ENCODE measurements at places on chromosomes 6 and 20.

GRCh38 chr20:62374331-62375152 lies 7.4 kb upstream of the LAMA5 start:
- no peak for DNase-seq

DNA sequence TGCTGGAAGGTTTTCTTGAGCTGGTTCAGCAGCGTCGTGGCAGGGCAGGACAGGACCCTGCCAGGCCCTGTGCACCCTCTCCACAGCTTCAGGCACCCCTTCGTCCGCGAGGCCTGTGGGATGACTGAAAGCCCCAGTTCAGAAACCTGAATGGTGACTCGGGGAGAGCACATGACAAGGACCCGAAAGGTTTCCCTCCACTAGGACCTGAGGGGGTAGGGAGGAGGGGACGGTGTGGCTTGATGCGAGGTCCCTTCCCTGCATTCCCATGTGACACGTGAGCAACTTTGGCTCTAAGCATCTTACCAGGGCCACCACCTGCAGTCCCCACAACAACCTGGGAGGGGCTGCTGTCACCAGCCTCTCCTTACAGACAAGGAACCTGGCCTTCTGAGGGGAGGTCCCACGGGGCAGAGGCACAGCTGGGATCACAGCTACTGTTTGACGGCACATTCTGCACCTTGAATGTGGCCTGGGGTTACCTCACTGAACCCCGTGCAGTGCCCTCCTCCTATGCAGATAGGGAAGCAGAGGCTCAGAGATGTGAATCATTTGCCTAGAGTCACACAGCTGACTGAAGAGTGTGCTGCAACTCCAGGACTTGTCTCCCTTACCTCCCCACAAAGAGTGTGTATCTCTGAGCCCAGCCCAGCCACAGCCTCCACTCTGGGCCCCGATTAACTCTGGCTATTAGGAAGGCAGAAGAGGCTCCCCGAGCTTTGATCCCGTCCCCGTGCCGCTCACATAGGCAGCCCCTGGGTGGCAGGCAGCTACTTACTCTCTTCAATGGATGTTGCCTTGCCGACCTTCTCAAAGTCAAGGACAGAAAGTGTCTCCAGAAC lies 84.6 kb downstream of the PTPN1 start:
- peak; percentile 82 for DNase-seq

DNA sequence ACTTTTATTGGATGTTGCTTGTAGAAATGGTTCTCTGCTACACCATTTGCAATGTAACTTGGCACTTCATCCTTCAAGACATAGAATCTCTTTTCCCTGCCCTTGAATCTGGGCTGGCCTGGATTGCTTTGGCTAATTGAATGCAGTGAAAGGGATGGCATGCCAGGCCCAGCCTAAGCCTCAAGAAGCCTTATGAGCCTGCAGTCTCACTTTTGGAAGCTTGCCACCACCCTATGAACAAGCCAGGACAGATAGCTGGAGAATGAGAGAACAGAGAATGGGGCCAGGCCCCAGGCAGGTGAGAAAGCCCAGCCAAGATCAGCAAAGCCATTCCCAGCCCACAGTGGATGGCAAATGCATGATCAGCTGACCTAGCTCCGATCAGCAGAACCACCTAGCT lies 350.7 kb upstream of the RNF24 start:
- DNase-seq, result no peak

DNA sequence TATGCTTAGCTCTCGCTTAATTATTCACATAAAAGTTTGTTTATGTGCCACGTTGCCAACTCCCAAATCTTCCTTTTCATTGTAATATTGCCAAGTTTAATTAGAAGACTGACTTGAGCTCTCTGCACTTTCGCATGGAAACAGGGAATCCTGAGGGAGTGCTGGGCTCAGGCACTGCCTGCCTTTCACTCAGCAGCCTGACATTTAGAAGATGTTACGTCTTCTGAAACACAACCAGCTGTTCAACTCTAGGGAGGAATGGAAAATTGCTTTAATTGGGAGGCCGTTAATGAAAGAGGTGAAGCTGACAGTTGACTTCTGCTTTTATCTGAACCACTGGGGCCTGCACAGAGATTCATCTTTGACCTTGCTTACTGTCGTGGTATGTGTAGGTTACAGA lies 77.4 kb upstream of the MTHFD1L start:
- DNase-seq, result peak; percentile 21

DNA sequence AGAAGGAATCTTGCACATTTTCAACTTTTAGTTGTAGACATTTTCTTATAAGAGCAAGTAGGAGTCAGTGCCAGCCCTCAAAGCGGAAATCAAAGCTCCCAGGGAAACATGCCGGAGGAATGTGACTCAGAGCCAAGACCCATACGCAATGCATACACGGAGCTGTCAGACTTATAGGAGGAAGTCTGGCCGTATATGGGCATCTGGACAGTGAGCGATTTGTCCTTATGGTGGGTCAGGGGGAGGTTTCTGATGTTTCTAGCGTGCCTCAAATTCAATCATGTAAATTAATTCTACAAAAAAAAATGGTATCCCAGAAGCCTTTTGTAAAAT lies 3.6 kb upstream of the CCN2 start:
- peak; percentile 93 for DNase-seq

GRCh38 chr6:137291441-137291840 lies 72.3 kb upstream of the IFNGR1 start:
- no peak for DNase-seq

DNA sequence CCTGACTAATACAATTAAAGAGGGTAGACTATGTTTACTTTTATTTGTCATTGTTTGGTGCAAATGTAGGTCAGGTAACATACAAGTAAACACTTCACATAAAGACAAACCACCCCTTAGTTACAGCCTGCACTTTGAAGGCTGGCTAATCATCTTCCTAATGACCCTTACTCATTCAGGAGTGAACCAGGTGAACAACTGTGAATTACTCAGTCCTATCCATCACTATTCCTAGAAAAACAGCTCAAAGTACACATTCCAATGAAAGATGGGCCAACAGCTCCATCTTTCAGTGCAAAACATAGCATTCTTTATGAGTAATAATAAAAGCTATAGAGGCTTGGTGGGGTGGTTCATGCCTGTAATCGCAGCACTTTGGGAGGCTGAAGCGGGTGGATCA lies 78.2 kb downstream of the FRK start:
- DNase-seq, result no peak

DNA sequence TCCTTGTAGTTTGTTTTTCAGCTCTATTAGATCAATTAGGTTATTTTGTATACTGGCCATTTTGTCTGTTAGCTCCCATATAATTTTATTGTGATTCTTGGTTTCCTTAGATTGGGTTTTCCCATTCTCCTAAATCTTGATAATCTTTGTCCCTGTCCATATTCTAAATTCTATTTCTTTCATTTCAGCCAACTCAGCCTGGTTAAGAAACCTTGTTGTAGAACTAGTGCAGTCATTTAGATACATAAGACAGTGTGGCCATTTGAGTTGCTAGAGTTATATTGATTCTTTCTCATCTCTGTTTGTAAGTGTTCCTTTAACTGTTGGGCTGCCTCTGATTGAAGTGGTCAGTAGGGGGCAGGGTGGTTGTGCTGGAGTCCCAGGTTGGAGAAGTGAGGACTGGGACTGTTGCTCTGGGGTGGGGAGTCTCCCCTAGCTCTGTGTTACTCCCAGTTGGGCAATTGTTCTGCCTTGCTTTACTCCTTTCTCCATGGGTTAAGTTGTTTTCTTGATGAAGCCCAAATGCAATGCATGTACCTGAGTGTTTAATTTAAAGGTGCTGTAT lies 98.8 kb upstream of the NRN1 start:
- DNase-seq, result no peak

GRCh38 chr6:16337295-16337975 lies 99.0 kb downstream of the GMPR start:
- DNase-seq, result peak; percentile 86

GRCh38 chr20:39705032-39705431 lies 742.9 kb downstream of the DHX35 start:
- no peak for DNase-seq

All from osteoblast (primary cell).